Right atrium auricular region (tissue), 2 donors: ENCODE measurements at places on chromosomes 5 and 9. TPM values are rescaled to one million over a fixed set of nuclear protein-coding genes. Genes with fewer than 3 reads are reported as not detected.

GRCh38 chr9:5874048-5874447 is 16.6 kb upstream of the MLANA start:
- DNase-seq = no peak

- DNase-seq = peak; percentile 79
These were observed 1467.1 kb downstream of the FOXD4L5 start for GRCh38 chr9:63817622-63818518.

- DNase-seq = no peak
These were observed 44.4 kb downstream of the ZNF474 start for GRCh38 chr5:122173474-122174415.

- no peak for DNase-seq
These were observed 213.7 kb downstream of the DCP2 start for GRCh38 chr5:113190347-113190746.

GRCh38 chr5:84696651-84697050 is 312.0 kb upstream of the EDIL3 start:
- no peak for DNase-seq

- DNase-seq = no peak
These were observed 92.6 kb downstream of the EDIL3 start for GRCh38 chr5:84292000-84292642.

GRCh38 chr9:127214421-127215267 is 49.9 kb upstream of the GARNL3 start:
- no peak for DNase-seq

- DNase-seq = no peak
These were observed 4.5 kb downstream of the NFIB start for GRCh38 chr9:14309403-14309802.

GRCh38 chr5:84032324-84032723 is 311.7 kb upstream of the HAPLN1 start:
- DNase-seq = no peak

DNA sequence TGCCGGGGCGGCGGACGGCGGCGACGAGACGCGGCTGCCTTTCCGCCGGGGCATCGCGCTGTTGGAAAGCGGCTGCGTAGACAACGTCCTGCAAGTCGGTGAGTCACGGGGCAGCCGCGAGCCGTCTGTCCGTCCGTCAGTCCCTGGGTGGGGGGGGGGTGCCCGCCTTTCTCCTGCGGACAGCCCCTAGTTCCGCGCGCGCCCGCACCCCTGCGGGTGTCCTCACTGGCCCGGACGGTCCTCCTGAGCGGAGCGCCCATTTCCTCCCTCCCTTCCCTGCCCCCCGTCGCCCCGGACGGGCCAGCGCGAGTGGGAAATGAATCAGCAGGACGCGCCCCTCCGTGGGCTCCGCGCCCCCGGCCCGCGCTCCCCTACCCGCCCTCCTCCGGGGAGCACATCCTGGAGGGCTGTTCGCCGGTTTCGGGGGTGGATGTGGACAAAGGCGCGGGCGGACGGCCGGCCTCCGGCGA is 828 bp downstream of the ZSWIM6 start:
- no peak for DNase-seq

- no peak for DNase-seq
These were observed 86.2 kb upstream of the CDH9 start for GRCh38 chr5:27124590-27124989.

- DNase-seq = no peak
These were observed 113.8 kb downstream of the MSX2 start for GRCh38 chr5:174837919-174838902.

GRCh38 chr5:5979377-5979760 is 399.0 kb downstream of the MED10 start:
- no peak for DNase-seq

- DNase-seq = no peak
These were observed 568.8 kb downstream of the PSAT1 start for GRCh38 chr9:78865737-78866136.

- no peak for DNase-seq
These were observed 56.2 kb downstream of the SEMA6A start for GRCh38 chr5:116518423-116518822.

GRCh38 chr5:34844999-34845398 is 6.0 kb downstream of the TTC23L start:
- no peak for DNase-seq

DNA sequence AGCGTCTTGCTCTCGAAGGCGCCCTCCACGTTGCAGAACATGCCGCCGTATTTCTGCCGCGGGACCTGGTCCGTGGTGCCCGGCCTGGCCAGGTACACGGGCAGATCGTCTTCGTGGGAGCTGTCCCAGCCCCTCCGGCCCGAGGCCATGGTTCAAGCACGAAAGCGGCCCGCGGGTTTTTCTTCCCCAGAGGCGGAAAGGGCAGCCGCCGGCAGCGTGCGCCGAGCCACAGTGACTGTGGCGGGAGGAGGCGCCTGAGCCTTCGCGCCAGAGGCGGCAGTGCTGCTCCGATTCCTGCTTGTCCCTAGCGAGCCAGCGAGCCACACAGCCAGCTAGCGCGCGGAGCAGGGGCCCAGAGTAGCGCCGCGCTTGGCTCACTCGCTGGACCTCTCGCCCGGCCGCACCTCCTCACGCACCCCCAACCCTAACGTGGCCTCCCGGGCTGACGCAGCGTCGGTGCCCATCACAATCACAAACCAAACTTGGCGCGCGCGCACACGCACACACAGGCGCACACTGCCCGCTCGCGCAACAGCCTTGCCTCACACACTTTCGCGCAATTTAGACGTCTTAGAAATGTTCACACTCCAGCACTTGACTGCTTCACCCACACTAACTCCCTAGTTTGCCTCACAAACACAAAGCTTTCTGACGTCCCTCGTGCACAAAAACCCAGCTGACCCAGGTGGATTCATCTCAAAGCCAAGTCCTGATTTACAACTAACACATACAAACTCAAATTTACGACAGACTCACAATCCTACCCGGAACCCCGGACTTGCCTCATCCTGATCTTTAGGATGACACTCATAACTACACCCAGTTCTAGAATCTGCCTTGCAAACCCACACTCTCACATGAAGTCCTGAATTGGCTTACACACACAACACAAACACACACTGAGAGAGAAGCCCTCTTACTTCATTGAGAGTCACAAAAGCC is at the start of gene DPYSL3:
DPYSL3 (minus strand) TSS at position 359 of the 942 bp plus-strand sequence; CDS start at position 149, 210 bp downstream.
- peak; percentile 81 for DNase-seq

DNA sequence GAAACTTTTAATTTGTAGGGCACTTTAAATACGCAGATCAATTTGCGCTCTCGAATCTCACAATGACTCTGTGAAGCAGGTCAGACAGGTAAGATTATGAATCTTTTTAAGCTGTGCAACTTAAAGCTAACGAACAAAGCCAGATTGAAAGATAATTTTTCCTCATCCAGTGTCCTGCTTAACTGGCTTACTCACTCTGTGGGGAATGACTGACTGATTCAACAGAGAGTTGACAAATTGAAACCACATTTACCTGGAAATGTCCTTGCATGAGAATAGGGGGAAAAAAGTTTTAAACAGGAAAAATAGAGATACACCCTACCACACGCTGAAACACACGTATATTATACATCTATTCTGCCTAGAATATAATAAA is 187.9 kb downstream of the MAN2A1 start:
- no peak for DNase-seq

DNA sequence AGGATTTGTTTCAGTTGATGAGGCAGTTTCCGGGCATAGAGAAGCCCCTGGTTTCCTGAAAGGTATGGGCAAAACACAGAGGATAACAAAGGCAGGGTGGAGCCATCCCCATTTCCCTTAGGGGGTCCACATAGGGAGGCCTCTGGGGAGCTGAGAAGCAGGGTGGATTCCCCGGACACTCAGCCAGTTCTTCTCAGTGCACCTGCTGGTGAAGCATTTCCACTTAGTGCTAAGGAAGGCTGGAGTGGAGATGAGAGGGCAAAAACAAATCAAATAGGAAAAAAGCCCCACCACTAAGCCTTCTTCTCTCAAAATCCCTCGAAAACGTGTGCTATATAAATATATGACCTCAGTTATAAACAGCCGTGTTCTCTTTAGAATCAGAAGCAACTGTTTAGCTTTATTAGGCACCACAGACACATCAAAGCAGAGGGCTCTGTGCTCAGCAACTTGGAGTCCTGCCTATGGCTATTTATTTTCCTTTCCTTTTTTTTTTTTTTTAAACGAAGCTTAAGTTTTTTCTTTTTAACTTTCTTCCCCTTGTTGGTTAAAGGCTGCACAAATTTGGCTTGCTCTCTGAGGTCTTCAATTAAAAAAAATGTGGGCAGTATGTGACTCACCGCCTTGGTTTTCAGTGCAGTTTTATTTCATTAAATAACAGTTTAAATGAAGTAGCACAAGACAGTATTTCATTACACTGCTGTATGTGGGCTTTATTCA is 67.7 kb downstream of the PRDM6 start:
- DNase-seq = no peak

GRCh38 chr5:56039985-56040384 is 45.2 kb upstream of the IL6ST start:
- no peak for DNase-seq

DNA sequence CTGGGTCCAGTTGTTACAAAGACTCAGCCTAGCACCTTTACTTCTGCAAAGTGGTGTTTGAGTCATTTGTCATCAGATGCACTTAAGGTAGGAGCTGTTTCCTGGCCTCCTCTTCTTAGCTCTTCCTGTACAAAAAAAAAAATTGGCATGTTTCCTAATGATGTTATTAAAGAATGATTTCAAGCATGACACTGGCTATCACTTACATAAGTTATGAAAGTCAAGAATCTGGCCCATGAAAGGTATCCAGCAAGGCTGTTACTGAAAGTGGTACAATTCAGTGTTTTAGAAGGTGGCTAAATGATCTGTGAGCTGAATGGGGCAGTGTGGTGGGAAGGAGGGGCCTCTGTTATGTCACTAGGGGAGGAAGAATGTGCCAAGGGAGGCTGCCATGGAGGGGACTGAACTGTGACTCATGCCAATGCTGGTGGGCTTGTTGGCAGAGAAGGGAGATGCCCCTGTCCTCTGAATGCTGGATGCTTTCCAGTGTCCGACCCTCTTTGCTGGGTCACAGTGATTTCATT is 175.1 kb upstream of the MAP1B start:
- DNase-seq = no peak

DNA sequence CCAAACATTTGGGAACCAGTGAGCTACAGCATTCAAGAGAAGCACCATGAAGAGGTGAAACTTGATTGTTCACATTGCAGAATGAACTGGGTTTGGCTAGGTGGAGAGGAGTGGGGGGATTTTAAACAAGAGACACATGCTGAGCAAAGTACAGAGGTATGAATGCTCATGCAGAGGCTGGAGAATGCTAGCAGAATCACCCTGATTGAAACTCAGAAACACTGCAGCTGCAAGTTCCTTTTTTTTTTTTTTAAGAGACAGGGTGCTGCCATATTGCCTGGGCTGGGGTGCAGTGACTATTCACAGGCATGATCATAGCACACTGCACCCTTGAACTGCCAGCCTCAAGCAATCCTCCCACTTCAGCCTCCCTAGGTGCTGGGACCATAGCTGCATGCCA is 35.1 kb downstream of the DENND1A start:
- DNase-seq = no peak

GRCh38 chr9:75188756-75189155 is 100.4 kb downstream of the OSTF1 start:
- DNase-seq = no peak

GRCh38 chr9:92496396-92497176 is 14.3 kb upstream of the ASPN start:
- no peak for DNase-seq

GRCh38 chr9:27664121-27664779 is 91.0 kb upstream of the C9orf72 start:
- no peak for DNase-seq

- no peak for DNase-seq
These were observed 1.8 kb upstream of the LNPEP start for GRCh38 chr5:96933764-96934707.

Gene CORO2A
- total RNA-seq = 0.39 TPM

Gene C9orf50
- not detected for total RNA-seq

Gene ARRDC1
- total RNA-seq = 37.8 TPM

Gene REEP2
- 28.4 TPM for total RNA-seq

Gene ADAMTSL2
- total RNA-seq = 4.9 TPM

Gene ENTPD8
- total RNA-seq = not detected

Gene IFNB1
- not detected for total RNA-seq

Gene DELE1
- total RNA-seq = 49.5 TPM

Gene LCP2
- total RNA-seq = 6.5 TPM

Gene PPP3R2
- not detected for total RNA-seq
